ENCODE measurements at places on chromosomes 4 and X.

DNA sequence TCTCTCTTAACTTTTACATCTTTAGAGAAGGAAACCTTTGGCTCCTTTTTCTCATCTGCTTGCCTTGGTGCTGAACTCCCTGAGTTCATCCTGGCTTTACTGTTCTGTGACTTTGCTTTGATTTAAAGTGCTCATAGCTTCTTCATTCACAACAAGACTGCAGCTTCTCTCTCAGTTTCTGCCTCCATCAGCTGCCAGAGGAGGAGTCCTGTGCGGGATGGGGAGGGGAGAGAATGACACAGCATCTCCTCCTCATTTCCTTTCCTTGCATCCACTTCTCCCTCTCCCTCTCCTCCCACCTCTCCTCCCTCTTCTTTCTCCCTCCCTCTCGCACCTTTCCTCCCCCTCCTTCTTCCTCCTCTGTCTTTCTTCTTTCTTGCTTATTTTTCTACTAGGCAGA lies 42.0 kb downstream of the CBLL2 start:
- DNase-seq = no peak

DNA sequence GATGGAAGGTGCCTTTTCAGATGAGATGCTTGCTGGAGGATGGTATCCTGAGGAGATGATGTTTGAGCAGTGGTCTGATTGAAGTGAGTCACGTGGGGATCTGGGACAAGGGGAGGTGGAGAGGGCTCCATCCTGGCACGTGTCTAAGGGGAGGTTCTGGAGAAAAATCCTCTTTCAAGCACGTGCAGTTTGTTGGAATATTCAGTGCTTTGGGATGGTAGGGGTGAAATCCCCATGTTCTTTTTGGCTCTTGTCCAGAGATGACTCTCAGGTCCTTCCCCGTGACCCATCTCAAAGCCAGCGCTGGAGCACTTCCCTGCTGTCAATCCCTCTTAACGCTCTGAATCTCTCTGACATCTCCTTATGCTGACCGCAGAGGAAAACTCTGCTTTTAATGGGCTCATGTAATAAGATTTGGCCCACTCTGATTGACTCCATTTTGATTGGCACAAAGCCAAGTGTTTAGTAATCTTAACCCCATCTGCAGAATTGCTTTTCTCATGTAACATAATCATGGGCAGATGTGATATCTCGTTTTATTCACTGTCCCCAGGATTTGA lies 10.8 kb upstream of the KLKB1 start:
- no peak for DNase-seq

DNA sequence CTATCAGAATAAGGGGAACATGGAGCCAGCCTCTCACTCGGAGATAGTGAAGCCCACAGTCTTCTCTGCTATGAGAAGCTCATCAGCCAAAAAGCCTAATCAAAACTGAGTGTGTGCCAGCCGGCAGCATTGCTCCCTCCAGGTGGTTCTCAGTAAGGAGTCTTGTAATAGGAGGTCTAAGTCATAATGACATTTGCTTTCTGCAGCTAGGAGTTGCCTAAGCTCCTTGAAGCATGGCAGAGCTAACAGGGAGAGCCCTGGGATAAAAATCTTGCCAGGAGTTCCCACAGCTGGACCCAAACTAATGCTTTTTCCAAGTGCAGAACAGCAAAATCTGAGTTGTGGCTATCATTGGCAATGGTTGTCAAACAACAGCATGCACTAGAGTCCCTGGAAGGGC lies 245.2 kb downstream of the SPATA18 start:
- no peak for DNase-seq

- no peak for DNase-seq
Observed at GRCh38 chrX:57596516-57596915, 4.7 kb downstream of the ZXDB start.

DNA sequence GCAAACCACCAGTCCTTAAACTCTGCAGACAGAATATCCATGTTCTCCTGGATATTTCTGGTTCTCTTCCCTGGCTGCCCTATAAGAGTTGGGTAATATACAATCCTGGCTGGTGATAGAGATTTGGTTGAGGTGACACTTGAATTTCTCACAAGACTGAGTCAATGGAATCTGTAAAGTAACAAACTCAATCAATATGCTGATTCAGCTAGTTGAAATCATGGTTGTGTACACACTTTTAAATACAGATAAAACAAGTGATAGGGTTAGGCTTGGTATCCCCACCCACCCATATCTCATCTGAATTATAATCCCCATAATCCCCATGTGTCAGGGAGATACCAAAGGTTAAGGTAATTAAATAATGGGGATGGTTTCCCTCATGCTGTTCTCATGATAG lies 349.2 kb upstream of the MAD2L1 start:
- no peak for DNase-seq

GRCh38 chr4:26061248-26061986 lies 147.4 kb downstream of the SMIM20 start:
- DNase-seq = no peak

GRCh38 chr4:98387345-98388026 lies 126.3 kb downstream of the RAP1GDS1 start:
- DNase-seq = no peak

GRCh38 chrX:3713225-3713936 lies at the start of gene PRKX:
PRKX (minus strand) TSS chrX:3713649; CDS start chrX:3713253, 396 bp downstream.
- DNase-seq = peak; percentile 51

GRCh38 chr4:4668355-4669210 lies 126.7 kb upstream of the STX18 start:
- no peak for DNase-seq

DNA sequence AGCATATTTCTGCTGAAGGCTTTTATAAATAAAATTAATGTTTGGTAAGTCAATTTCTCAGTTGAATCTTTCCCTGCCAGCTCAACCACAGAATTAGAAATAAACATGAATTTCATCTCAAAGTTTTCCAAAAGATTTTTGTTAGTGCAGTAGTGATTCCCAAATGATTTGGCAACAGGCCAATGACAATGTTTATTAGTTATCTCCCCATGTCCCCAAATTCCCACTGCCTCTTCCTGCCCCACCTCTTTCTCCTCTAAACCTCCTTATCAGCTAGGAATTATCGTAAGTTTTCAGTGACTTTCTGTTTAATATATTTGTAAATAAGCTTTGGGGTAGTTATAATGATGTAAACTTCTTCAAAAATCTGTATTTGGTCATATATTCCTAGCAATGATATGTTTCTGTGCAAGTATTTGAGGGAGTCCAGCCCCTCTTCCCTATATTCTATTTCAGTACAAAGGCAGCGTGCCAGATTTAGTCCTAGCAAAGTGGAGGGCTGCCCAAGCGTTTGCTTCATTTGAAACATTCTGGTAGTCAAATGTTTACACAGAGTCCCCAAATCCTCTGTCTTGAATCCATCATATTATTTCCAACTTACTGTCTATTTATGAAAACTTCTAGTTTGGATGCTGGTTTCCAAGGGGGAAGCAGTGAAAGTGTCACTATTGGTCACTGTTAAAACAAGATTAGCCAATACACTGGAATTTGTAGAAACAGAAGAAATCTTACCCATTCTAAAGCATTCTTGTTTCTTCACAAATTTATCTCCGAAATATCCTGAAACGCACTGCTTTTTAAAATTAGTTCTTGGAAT lies 33.7 kb upstream of the ANKRD50 start:
- no peak for DNase-seq

GRCh38 chr4:60195256-60195655 lies 1004.9 kb upstream of the ADGRL3 start:
- no peak for DNase-seq

- DNase-seq = no peak
Observed at GRCh38 chr4:151811403-151811802, 50.6 kb upstream of the GATB start.

GRCh38 chr4:123037804-123038203 lies 115.4 kb upstream of the NUDT6 start:
- DNase-seq = no peak

GRCh38 chr4:107853444-107854355 lies 29.0 kb downstream of the SGMS2 start:
- DNase-seq = no peak

GRCh38 chr4:186118582-186118981 lies 14.1 kb downstream of the FAM149A start:
- DNase-seq = no peak

GRCh38 chrX:46978341-46979291 lies 66.4 kb downstream of the JADE3 start:
- DNase-seq = peak; percentile 51
